T-helper 22 cell (primary cell): ENCODE measurements at places on chromosomes 3 and 15.

DNA sequence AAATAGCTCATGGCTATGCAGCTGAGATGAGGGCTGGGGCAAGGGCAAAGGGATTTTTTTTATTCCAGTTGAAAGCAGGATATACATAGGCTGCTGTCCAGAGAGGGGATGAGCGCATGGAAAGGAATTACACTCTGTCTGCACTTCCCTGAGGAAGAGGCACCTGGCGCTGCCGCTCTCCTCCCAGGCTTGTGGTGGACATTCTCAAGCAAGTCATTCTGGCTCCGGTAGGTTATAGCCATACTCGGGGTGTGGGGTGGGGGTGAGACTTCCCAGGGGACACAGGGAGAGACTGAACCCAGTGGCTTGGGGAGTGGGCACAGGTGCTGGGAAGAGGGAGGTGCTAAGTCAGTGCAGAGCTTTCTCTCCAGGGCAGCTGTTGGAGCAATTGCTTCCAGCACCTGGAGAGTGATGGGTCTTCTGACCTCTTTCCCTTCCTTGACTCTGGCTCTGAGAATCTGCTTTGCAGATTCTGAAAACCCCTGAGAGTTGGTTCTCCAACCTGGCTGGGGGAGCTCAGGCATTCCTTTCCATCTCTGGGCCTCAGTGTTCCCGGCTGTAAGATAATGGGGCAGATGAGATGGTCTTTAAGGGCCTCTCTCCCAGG is 24.3 kb downstream of the CYP8B1 start:
- DNase-seq = no peak

- DNase-seq = no peak
These were observed 116.8 kb downstream of the TPRG1 start for GRCh38 chr3:189288348-189289235.

DNA sequence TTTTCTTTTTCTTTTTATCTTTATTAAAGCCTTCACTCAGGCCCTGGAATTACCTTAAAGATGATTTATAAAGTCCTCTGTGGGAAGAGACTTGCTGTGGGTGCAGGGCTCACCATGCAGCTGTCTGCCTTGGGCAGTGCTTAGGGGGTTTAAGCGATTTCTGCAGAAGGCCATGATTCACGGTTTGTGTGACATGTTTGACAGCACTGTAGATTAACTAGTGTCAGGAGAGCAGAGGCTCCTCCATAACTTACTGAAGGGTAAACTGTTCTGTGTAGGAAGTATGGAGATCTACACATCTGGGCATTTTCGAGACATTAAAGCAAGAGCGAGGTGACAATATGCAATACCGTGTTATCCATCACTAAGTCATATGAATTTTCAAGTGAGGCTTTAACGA is 137.7 kb downstream of the LRIG1 start:
- DNase-seq = no peak

DNA sequence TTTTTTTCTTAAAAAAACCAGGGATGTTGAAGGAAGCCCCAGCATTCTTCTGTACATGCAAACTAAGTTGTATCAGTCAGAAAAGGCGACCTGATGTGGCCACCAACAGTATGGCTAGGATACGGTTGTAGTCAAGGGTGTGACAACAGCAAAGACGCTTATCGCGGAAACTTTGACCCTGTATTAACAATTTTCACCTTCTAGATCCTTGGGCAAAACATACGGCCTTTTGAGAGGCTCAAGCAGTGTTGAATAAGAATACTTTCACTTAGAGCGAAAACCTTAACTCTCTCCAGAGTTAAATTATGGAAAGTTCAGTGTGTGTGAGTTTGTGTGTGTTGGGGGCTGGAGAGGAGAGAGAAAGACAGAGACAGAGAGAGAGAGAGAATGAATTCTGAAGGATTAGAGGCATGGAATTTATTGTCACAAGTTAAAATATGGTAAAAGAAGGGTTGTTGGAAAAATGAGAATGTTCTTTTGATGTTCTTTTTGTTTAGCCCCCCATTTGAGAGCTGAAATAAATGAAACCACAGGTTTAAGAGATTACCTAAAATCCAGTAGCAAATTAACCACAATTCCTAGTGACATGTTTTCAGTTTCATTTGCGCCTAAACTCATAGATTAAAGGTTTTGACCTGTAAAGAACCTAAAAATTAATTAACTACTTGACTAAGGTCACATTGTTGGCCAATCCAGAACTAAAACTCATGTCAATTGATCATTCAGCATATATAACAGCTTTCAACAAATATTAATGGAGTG is 9.2 kb downstream of the ALCAM start:
- DNase-seq = no peak

GRCh38 chr3:196650740-196651311 is 11.3 kb downstream of the NRROS start:
- no peak for DNase-seq

- DNase-seq = no peak
These were observed 38.4 kb downstream of the GTF2E1 start for GRCh38 chr3:120780977-120781376.

GRCh38 chr3:197889204-197889930 is 60.6 kb upstream of the RPL35A start:
- no peak for DNase-seq

DNA sequence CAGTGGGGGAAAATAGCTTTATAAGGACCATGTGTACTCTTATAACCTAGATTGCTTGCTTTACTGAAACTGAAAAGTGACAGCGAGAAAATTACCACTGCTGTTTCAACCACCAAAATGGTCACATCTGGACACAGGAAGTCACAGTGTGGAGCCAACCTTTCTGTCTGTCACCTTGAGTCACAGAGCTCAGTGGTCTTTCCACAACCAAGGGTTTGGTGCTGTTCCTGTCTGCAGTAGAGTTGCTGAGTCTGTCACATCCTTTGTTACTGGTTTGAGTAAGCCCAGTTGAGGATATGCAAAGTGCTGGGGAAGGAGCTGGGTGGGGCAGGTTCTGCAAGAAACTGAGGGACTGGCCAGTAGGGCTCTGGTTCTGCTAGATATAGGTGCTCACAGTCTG is 139.1 kb upstream of the EIF1B start:
- DNase-seq = no peak

DNA sequence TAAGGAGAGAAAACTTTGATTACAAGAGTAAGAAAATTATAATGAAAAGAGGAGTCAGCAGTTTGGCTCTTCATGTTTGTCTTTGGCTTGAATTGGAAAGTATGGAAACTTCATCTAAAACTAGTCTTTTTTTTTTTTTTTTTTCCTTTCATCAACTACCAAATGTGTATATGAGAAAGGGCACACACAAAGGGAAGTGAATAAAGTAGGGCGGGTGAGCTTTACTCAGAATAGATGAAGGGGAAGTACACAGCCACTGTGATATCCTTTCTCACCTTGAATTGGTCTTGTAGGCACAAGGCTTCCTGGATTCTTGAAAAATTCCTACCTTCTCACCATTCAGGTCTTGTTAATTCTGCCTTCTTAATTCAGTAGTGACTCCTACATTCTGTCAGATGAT is 652.3 kb upstream of the KCNMB2 start:
- no peak for DNase-seq

DNA sequence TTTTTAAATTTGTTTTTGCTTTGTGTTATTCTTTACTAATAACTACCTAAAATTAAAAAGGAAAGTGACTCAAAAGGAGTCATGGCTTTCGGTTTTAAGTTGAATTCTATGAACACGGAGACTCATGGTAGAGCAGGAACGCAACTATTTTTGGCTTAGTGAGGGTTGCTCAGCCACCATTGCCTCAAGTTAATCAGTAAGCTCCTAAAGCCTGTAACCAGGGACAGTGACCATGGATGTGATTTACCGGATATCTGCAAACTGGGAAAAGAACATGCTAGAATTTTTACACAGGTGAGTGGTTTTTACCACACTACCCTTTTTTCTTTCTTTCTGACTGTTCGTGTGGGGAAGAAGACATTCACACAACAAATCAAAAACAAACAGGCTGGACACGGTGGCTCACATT is 11.8 kb downstream of the SLC12A8 start:
- DNase-seq = no peak

GRCh38 chr3:149336925-149337324 is 3.5 kb upstream of the TM4SF18 start:
- no peak for DNase-seq

- no peak for DNase-seq
These were observed 36.8 kb downstream of the DAG1 start for GRCh38 chr3:49506906-49507305.
